ENCODE measurements at places on chromosomes 13 and 19.

- no peak for DNase-seq
These were observed 246.9 kb downstream of the DCLK1 start for GRCh38 chr13:35884211-35884760.

DNA sequence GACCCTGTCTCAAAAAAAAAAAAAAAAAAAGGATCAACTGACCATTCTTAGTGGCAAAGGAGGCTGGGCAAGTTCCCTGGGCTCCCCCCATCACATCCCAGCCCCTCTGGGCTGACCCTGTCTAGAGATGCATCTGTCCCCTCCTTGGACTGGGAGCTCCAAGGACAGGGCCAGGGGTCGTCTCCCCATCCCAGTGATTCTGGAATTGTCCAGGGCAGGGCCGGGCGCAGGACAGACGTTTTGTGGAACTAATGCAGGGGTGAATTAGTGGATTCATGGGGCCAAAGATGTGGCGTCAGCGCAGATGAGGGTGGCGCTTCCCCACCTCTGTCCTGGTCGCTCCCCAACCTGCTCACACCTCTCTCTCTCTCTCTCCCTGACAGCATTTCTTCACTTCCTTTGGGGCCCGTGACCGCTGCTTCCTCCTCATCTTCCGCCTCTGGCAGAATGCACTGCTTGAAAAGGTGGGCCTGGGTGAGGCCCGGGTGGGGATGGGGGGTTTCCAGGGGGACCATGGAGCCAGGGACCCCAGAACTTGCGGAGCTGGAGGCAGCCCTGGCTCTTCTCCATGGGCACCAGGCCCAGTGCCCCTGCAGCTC, 11.1 kb downstream of the GRAMD1A start:
- no peak for DNase-seq

- no peak for DNase-seq
These were observed 22.2 kb downstream of the SCGB2B2 start for GRCh38 chr19:34654796-34655195.

GRCh38 chr19:14943601-14944000, 2.3 kb downstream of the OR7C2 start:
- peak; percentile 51 for DNase-seq

GRCh38 chr19:38402623-38402966, 298 bp upstream of the FAM98C start:
- DNase-seq: no peak

- DNase-seq: no peak
These were observed 625.3 kb upstream of the PRR20A start for GRCh38 chr13:56515441-56515840.

Measured in cardiac fibroblast (primary cell).